ENCODE measurements at places on chromosomes 5 and 9. TPM values are rescaled to one million over a fixed set of nuclear protein-coding genes. Genes with fewer than 3 reads are reported as not detected.

DNA sequence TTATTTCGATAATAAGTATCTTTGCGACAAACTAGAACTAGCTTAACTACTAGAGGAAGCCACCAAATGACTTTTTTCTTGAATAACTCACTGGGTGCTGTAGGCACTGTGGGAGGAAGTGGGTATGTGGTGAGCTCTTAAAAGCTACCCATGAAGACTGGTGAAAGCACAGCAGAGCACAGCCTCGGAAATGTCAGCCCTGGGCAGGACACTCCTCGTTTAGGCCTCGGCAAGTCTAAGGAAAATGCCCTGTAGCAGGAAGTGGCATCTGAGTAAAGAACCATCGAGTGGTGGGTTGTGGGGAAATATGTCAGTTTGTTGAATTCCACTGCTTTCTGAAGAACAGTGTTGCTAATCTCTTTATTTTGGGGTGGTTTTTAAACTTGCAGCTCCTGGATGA, 44.0 kb upstream of the NCS1 start:
- DNase-seq, result no peak

- no peak for DNase-seq
These were observed 633.4 kb downstream of the PSAT1 start for GRCh38 chr9:78930281-78930680.

- peak; percentile 17 for DNase-seq
These were observed 176.3 kb downstream of the GDNF start for GRCh38 chr5:37663538-37663937.

Gene HARS1
- total RNA-seq, result 44.9 TPM

Gene PARP8
- total RNA-seq, result 32.2 TPM

Gene NRG2
- total RNA-seq, result 0.13 TPM

Gene C8G
- not detected for total RNA-seq

Gene CCDC171
- 6.1 TPM for total RNA-seq

Data from neural progenitor cell (in vitro differentiated cells).